ENCODE measurements at places on chromosomes 5 and 9.

GRCh38 chr5:87347841-87348240, 64.9 kb downstream of the CCNH start:
- no peak for DNase-seq

GRCh38 chr9:128927731-128928411, 7.1 kb downstream of the PHYHD1 start:
- peak; percentile 27 for DNase-seq

DNA sequence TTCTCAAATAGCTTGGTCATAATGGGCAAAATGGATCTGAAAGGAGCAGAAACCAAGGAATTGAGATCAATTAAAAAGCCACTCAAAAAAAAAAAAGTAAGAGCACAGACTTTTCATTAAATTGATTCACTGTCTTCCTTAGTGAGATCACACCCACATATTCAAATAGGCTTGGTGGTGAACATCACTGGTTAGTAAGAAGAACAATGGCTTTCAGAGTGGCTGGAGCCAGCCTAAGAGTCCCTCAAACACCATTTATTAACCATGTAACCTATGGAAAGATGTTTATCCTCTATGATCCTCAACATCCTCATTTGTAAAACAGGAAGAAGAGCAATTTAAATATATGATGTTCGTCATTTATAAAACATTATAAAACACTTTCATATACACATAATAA, 12.4 kb downstream of the CCDC112 start:
- DNase-seq: no peak

- DNase-seq: no peak
Measured at GRCh38 chr9:91047993-91048607, 246.5 kb downstream of the SYK start.

DNA sequence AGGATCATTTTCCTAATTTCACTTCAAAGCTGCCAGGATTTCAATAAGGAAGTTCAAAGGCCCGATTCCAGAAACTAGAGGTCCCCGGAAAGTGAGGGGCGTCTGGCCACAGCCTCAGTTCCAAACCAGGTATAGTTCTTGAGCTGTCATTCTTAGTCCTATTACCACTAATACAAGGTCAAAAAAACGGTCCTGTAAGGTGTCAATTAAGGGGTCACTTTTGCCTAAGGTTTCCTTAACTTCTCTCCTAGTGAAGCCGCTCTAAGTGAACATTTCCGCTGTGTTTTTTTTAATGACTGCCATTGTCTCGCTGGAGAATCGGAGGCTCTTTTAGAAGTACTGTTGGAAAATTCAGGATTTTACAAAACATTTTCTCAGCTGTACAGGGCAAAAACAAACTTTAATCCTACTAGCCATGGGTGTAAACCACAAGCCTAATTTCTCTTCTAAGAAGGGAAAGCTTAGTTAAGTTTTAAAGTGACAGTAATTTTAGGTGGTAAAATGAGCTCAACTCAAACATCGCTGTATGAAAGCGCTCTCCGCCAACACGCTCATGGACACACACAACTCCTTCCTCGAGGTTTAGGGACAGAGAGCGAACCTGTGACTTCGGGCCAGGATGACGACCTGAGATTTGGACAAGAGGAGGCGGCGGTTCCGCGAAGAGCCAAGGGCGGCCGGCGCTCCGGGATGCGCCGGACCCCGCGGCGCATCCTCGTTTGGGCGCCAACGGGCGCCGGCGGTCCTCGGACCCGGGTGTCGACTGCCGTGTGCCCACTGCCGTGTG, 76.7 kb upstream of the IFNE start:
- no peak for DNase-seq

DNA sequence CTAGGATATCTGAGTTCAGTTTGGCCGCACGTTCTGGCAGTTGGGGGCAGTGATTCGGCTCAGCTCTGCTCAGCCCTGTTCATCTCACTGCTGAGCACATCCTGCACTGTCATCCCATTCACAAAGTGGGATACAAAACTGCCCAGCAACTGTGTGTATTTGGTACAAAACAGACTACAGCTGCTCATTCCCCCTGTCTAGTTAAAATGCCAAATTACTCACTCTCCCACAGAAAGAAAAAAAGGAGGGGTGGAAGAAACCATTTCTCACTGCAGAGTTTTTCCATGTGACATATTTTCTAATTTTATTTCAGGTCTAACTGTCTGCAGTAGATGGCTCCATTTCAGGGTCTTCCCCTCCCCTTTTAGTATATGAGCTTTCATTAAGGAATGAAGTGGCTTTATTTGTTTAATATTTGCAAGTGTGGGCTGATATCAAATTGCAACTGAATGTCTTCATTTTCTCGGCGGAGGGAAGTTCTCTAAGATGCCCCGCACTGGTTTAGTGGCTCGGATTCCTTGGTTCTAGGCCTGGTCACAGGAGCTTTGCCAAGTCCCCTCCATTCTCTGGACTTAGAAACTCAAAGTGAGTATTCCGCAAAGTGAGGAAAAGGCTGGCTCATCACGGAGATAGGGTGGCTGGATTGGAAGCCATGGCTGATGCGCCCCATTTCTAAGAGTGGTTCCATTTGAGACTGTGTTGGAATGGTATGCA, 14.7 kb downstream of the COL15A1 start:
- DNase-seq: no peak

DNA sequence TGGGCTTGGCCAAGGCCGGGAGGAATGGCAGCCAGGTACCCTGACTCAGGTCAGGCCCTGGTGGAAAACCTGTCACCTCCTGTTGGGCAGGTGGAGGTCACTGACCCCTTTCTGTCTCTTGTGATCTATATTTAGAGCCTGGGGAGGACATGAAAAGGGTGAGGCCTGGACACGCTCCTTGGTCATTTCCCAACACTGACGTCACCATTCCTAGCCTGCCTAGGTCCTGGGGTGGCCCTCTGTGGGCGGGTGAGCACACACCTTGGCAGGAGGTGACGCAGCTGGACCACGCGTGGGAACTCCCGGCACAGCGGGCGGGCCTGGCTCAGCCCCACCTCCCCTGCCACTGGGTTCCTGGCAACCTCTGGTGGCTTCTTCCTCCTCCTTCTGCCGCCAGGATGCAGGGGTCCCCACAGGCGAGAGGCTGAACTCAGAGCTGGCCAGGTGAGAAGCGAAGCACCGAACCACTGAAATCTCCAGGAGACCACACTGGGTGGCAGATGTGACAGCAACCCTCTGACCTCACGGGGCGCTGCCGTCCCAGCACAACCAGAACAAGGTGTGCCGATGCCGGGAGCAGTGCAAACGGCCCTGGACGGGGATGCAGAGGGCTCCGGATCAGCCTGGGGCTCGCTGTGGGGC, 6.4 kb upstream of the RALGDS start:
- peak; percentile 35 for DNase-seq

- DNase-seq: no peak
Measured at GRCh38 chr5:135349451-135349850, 49.6 kb downstream of the MACROH2A1 start.

DNA sequence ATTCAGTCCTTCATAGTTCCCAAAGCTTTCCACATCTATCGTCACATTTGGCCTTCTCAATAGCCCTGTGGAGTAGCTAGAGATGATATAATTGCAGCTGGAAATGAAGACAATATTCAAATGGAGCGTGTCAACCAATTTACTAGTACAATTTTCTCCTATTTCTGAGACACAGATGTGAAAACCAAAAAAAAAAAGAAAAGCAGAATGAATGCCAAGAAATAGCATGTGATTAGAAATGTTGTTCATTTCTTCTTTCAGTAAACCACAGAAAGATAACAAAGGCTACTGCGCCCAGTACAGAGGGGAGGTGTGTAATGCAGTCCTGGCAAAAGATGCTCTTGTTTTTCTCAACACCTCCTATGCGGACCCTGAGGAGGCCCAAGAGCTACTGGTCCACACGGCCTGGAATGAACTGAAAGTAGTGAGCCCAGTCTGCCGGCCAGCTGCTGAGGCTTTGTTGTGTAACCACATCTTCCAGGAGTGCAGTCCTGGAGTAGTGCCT, 99.0 kb downstream of the MUSK start:
- no peak for DNase-seq

GRCh38 chr9:101191723-101192122, 163.2 kb downstream of the PLPPR1 start:
- DNase-seq: no peak

DNA sequence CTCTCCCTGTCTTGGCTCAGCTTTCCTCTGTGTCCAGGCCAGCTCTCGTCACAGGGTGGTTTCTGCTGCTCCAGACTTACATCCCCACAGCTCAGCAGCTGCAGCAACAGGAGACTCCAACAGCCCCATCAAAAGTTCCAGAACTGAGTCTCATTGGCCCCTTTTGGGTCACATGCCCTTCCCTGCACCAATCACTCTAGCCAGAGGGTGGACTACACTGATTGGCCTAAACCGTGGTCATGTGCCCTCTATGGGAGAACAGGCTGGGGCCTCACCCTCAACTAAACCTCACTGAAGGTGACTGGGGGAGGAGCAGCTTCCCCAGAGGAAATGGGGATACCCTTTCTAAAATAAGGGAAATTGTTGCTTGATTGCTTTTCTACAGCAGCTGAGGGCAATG, 44.4 kb upstream of the CPLX2 start:
- no peak for DNase-seq

DNA sequence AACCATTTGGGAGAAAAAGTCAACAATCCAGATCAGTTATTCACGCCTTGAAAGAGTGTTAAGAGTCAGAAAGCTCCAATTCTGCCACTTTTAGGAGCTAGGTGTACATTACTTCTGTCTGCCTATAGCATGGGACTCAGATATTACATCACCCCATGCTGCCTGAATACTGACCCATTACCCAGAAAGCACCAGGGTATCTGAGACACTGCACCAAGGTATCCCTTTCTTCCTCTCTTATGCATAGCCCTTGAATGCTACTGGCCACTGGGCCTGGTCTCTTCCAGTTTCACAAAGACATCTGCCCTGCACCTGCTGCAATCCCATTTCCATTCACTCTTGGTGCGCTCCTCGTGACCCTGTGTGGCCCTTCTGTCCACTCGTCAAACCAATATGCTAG, 2.6 kb downstream of the STRBP start:
- DNase-seq: no peak

GRCh38 chr5:129094924-129095899, 663 bp downstream of the ISOC1 start:
- DNase-seq: no peak

GRCh38 chr9:127833555-127833954, 20.9 kb downstream of the ENG start:
- DNase-seq: no peak

Data from activated effector memory CD4-positive, alpha-beta T cell treated with Interleukin-2 at 50 U/mL for 16 hours (primary cell).